ENCODE measurements at places on chromosomes 2 and 18.

DNA sequence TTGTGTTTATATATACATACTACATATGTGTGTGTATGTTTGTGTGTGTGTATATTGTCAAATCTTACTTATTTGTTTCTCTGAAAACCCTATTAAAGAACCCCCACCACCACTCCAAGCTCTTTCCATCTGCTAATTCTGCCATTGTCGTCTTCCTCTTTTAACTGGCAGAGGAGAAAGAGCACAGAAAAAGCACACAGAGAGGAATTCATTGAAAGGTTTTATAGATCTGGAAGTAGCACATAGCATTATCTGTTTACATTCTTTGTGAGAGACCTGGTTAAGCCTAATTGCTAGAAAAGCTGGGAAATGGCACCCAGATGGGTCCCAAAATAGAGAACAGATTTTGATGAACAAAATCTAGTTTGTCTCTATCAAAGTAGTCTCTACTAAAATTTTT, 800.0 kb upstream of the PIK3C3 start:
- DNase-seq: no peak

DNA sequence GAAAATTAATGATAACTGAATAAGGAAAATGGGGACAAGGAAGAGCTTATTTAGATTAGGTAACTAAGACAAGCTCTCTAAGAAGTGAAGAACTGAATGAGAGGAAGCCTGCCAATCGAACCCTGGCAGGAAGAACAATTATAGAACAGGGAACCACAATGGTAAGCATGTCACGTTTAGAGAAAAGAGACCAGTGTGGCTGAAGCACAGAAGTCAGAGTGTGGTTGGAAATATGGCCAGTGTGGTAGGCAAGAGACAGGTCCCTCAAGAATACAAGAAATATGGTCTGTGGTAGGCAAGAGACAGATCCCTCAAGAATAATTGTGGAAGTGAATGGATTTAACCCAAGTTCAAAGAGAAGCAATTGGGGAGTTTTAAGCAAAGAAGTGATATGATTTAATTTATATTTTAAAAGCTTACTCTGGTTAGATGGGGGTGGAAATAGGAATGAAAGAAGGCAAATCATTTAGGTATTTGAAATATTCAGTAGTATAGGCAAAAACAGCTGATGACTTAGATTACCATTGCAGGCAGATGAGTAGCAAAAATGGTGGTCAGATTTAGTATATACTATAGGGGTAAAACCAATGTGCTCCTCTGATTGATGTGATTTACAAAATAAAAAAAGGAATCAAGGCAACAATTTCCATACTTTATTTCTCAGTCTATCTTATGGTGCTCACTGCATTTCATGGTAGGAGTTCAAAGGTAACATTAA, 38.8 kb upstream of the ERMN start:
- no peak for DNase-seq

GRCh38 chr2:18619091-18619490, 29.7 kb upstream of the NT5C1B start:
- DNase-seq: no peak

GRCh38 chr2:123720760-123721159, 304.3 kb upstream of the CNTNAP5 start:
- no peak for DNase-seq

DNA sequence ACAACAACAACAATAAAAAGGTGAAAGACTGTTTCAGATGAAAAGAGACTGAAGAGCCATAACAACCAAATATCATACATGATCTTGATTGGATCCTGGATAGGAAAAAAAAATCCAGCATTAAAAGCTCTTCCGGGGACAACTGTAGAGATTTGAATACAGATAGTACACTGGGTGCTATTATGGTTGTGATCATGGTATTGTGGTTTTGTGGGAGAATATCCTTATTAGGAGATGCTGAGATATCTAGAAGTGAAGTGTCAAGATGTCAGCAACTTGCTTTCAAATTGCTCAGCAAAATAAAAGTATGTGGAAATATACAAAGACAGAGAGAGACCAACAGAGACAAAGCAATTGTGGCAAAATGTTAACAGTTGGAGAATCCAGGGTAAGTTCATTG, 15.5 kb upstream of the SPATA3 start:
- DNase-seq: no peak

DNA sequence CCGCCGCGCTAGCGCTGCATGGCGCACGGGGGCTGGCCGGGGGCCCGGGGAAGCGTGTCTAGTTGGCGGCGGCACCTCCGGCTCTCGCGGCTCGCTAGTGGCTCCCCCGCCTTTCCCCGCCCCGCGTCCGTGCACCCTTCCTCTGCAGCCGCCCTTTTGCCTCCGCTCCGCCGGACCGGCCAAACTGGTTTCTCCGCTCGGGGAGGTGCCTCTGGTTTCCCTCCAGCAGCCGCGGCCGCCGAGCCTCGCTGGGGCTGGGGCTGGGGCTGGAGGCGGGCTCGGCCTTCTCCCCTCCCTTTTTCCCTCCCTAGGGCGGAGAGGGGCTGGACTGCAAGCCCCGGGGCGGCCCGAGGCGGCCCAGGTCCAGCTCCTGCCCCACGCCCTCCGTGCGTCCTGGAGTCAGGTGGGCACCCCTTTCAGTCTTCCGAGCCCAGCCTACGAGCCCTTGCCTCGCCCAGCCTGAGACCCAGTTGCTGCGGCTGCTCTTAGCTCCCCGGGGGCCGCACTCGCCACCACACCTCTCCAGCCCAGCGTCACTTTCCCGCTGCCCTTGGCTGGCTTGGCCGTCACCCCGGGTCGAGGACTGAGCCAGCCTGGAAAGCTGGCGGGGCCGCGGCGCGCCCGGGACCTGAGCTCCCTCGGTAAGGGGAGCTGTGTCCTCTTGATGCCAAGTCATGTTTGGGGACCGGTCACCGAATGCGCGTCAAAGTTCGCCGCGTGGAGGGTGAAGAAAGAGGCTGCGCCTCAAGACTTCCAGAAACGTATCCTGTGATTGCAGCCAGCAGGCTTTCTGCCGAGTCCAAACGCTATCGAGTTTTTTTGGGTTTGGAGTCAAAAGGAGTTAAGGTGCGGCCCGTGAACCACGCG, at the start of gene ATP8B1:
Gene ATP8B1 (minus strand): TSS at position 213 of the 867 bp plus-strand sequence. CDS start 71,508 bp downstream, outside the sequence.
- no peak for DNase-seq

DNA sequence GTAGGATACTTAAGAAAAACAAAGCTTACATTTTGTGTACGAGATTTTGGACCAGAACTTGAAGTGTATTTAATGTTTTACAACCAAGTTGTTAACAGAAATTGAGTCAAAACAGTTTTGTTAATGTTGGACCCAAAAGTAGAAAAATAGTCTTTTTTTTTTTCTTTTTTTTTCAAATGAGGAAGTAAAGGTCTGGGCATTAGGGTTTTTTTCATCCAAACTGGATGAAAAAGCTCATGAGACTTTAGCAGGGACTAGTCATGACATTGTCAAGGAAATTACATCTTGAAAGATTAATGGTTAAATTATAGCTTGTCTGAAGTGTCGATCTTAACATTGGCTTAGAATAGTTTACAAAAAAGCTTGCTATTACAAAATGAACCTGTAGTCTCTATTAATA, 32.3 kb downstream of the CCNT2 start:
- no peak for DNase-seq

GRCh38 chr2:233831011-233831721, 23.2 kb downstream of the HJURP start:
- DNase-seq: no peak

DNA sequence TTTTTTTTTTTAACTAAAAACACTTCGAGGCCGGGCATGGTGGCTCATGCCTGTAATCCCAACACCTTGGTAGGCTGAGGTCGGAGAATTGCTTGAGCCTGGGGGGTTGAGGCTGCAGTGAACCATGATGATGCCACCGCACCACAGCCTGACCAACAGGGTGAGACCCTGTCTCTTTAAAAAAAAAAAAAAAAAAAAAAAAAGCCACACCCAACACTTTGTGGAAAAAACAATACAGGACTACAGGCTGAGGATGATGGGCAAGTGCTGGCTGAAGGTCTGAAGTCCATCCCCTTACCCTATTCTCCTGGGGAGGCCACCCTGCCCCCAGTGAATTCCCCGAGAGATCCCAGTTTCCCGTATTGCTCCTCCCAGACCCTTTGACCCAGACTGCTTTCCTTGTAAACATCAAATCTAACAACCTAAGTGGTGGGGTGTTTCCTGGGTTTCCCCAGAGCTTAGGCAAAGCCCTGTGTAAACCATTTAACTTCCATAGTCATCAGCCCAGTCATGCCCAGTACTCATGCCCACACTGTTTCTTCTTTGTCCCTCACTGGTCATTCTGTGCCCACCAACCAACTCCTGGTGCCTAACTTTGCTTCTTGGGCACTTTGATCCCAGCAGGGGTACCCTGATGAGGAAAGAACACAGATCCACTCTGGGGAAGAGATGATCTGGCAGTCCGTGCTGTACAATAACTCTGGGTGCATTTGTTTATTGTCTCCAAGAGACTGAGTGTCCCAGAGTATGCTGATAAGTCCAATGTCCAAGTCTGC, 5.8 kb upstream of the TMEM37 start:
- DNase-seq: no peak

DNA sequence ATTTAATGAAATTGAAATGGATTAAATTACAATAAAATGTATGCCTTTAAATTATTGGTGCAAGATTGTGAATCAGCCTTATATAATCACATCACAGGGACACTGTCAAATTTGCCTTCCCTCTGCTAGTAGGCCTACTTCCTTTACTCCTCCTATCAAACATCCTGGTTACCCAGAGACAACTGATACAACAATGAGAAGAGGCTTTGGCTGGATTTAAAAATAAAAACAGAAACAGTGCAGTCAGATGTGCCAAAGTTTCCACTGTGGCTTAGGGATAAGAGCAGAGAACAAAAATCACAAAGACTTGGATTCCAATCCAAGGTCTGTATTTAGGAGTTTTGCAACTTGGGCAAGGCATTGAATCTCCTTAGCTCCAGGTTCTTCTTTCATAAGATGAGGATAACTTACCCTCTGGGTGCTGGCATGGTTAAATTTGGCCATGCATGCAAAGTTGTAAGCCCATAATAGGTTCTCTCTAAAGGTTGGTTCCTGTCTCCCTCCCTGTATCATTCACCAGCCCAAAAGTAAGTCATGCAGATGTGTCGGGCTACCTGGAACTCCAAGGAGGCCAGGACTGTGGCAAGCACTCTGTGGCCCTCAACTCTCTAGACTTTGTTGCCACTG, 99.3 kb upstream of the LRATD1 start:
- no peak for DNase-seq

GRCh38 chr2:208415897-208416296, 9.3 kb downstream of the PTH2R start:
- no peak for DNase-seq

DNA sequence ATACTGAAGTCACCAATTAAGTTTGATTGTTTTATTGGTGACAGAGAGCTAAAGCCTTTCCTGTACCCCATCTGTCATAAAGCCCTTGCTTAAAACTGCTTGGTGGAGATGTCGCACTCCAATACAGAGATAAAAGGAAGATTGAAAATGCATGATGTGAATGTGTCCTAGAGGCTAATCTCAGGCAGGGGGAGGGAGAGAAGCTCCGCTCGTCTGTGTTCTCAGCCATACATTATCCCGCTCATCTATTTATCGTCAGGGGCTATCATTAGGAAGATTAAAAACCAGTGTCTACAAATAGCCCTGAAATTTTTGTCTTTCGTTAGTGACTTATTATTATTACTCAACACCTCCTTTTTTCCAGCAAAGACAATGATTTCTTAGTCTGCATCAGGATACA, 110.3 kb downstream of the CMPK2 start:
- DNase-seq: no peak

GRCh38 chr18:78713069-78713468, 266.5 kb upstream of the SALL3 start:
- no peak for DNase-seq

DNA sequence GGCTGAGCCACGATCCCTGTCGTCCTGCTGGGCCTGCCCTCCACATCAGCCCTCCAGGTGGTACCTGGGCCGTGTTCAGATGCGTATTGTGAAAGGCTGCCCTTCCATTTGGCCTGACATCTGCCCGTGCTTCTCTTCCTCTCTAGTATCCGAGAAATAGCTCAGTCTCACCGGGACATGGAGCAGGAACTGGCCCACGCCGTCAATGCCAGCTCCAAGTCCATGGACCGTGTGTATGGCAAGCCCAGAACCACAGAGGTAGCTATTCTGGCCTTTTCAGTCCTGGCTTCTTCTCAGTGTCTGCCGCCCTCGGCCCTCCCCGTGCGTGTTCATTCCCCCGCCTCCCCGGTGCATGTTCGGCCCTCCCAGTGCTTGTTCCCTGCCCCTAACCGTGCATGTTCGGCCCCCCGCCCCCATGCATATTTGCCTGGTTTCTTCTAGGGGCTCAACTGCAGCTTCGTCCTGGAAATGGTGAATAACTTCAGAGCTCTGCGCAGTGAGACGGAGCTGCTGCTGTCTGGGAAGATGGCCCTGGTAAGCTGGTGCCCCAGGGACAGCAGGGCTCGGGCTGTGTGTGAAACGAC, 104.3 kb downstream of the USP40 start:
- no peak for DNase-seq

DNA sequence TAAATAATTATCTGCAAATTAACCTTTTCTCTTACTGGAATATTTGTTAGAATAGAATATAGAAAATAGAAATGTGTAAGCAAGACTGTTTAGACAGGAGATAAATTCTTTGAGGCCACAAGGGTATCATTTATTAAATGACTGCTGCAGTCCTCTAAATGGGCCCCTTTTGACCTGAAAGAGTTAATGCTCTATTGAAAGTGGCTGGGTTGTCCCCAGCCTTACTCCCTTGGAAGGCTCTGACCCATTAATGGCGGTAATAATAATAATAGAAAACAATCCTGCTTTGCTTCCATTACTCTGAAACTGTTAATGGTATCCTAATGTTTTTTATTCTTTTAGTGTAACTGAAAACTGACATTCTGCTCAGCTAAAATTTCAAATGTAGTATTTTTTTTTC, 398.0 kb upstream of the NRP2 start:
- no peak for DNase-seq

DNA sequence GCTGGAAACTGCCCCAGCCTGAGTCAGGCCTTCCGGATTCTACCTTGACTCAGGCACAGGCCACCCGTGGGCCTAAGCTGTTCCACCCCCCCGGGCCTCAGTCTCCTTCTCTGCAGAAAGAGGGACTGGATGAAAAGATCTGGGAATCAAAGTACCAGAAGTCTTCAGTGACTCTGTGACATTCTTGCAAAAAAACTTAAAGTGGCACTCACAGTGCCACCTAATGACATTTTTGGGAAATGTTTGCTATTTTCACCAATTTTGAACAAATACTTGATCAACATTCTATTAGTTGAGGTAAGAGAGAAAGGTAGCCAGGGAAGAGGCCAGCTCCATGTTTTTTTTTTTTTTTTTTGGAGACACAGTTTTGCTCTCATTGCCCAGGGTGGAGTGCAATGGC, 48.3 kb upstream of the ACAA2 start:
- no peak for DNase-seq

DNA sequence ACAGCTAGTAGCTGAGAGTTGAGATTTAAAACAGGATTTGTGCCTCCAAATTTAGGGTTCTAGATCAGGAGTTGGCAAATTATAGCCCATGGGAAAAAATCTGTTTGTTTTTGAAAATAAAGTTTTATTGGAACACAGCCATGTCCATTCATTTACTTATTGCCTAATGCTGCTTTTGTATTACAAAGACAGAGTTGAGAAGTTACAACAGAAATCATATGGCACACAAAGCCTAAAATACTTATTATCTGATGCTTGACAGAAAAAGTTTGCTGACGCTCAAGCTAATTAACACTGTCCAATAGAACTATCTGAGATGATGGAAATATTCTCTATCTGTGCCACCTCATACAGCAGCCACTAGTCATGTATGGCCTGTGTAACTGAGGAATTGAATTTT, 229.1 kb upstream of the RASGRP3 start:
- DNase-seq: no peak

Data from T follicular helper cell (primary cell).